ENCODE measurements at places on chromosomes 7 and 10. TPM values are rescaled to one million over a fixed set of nuclear protein-coding genes. Genes with fewer than 3 reads are reported as not detected.

DNA sequence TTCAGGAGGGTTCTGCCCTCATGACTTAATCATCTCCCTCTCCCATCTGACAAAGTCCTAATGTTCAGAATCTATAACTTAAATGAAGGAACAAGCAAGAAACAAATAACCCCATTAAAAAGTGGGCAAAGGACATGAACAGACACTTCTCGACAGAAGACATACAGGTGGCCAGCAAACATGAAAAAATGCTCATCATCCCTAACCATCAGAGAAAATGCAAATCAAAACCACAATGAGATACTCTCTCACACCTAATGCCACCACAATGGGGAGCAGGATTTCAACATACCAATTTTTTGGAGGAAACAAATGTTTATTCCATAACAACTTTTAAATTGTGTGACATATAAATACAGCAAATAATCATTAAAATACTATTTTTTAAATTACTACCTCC, 3.0 kb upstream of the HTR7 start:
- DNase-seq: no peak

DNA sequence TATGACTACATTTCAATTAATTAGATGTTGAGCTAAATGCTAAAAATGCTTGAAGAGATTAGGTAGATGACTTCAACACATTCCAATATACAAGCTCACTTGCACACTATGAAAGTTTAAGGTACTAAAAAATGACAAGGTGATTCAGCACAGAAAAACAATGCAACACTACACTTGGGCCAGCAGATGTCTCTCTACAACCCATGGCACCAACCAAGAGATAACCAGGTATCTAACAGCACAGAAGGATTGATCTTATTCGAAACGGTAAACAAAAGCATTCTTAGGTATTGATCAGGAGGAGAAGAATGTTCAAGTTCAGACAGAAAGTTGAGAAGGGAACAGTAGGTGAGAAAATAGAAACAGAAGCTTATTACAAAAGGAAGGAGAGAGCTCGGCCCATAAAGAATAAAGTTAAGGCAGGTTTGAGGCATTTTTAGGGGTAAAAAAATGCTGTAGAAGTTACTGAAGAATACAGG, 248.2 kb upstream of the KLF14 start:
- peak; percentile 70 for DNase-seq

PVRIG gene
- not detected for total RNA-seq

DNA sequence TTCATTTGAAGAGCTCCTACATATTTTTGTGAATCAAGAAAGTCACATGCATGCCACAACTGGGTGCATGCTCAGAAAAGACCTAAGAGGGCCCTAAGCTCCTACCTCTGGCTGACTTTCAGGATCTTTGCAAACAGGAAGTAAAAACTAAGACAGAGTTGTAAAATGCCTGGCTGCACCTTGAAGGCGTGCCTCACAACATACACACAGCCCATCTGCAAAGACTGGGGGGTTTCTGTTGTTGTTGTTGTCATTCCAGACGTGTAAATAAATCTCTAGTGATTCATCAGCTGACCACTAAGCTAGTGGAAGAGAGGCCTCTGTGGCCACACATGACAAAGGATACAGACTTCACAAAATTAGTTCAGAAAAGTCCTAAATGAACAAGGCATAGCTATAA, 31.8 kb downstream of the SMURF1 start:
- no peak for DNase-seq

ADRA2A gene
- not detected for total RNA-seq

RSPH10B gene
- total RNA-seq: 1.0 TPM

DNA sequence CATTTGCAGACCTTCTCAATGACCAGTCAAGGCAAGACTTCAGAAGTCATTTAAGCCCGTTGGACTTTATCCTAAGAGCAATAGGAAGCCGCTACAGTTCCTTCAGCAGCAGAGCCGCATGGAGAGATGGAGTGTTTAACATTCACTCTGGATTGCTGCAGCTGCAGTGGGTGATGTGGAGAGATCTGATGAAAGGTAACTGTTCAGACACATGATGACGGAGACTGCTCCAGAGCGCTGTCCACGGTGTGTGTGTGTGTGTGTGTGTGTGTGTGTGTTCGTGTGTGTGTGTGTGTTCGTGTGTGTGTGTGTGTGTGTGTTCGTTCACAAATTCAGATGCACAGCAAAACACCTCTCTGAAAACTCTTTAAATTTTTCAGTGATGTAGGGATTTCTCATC, 37.0 kb downstream of the SEC61G start:
- no peak for DNase-seq

- no peak for DNase-seq
These were observed 12.2 kb upstream of the PROSER2 start for GRCh38 chr10:11810973-11811372.

- no peak for DNase-seq
These were observed 9.6 kb upstream of the FRMPD2 start for GRCh38 chr10:48284002-48284546.

DNA sequence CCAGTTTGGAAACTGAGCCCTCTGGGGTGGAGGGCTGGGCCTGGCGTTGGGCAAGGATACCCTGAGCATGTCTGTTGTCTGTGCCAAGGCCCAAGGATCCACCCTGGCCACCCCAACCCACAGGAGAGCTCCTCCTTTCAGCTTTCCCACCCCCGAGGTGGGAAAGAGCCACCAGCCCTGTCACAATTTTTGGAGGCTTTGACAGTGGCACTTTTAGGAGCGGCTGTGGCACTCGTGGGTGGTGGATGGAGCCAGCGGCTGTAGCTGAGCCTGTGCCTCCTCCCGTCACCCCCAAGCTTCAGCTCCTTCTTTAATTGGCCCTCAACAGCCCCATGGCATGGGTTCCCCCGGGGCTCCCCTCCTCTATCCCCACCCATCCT, 18.2 kb upstream of the ZNF862 start:
- DNase-seq: no peak

CACNB2 gene
- total RNA-seq: not detected

Measured in dermis blood vessel endothelial cell (primary cell).